Stimulated activated CD4-positive, alpha-beta T cell treated with anti-CD3 and anti-CD28 coated beads, Interleukin-2, amount 100 ng/mL, for 4 hours (primary cell): ENCODE measurements at places on chromosomes 11 and 22.

DNA sequence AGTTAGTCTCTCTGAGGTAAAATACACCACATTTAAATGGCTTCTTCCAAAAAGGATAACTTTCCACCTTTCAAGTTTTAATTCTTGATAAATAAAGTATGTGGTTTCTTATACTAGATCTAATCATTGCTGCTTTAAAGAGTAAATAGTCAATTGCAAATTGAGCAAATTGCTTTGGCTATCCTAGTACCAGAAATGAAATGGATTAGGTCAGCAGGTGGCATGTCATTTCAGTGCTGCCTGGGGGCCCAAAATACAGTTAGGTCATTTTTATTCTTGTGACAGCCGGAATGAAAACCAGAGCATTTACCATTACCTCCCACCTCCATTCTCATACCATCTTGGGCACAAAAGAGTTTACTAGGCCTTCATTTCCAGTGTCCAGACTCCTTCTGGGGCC lies 70.2 kb downstream of the PHF21A start:
- DNase-seq: no peak

DNA sequence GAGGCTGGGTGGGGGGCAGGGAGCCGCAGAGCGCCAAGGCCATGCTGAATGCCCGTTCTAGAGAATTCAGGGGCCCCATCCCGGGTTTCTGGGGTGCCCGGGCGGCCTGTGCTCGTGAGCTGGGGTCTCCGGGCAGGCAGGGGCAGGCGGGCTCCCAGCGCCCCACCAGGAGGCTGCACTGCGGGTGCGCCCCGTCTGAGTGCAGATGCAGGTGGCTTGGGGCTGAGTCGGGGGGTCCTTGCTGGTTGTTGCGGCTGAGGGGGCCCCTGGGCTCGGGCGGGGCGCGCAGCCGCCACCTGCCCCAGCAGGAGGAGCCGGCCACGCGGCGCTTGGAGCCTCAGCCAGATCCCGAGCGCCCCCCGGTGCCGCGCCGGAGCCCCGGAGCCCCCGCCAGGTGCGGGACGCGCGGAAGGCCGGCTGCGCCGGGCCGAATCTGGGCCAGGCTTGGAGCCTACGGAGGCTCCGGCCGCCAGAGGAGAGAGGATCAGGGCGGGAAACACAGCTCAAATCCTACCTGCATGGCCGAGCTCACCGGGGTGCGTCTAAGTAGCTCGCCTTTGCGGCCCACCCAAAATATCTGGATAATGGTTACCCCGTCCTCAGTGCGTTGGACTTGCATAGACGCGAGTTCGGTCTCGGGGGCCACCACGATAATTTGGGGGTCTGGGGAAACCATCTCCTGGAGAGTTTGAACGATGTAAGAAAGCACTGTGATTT lies 590 bp upstream of the IGF2 start:
- DNase-seq: no peak

DNA sequence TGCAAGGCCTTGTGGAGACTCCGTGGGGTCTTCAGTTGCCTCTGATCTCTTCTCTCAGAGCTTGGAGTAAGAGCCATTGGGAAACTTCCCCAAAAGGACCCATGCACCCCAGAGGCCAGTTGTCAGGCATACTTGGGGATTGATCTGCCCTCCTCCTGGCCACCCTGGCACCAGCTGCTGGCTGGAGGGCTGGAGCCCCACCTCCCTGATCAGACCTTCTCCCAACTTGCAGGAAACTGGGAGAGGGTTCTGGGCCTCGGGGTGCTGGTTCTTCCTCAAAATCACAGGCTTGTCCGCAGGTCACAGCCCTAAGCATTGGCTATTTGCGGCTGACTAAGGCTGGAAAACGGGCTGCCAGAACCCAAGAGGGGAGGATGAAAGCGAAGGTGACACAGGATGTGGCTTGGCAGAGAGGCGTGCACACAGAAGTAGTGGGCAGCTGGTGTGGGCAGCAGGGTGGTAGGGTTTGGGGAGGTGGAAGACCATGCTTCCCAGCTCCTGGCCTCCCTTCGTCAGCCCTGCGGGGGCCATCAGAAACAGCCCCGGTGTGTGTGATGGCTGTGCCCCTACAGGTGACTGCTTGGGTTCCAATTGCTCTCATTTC lies 1.3 kb upstream of the DGKZ start:
- DNase-seq: no peak

DNA sequence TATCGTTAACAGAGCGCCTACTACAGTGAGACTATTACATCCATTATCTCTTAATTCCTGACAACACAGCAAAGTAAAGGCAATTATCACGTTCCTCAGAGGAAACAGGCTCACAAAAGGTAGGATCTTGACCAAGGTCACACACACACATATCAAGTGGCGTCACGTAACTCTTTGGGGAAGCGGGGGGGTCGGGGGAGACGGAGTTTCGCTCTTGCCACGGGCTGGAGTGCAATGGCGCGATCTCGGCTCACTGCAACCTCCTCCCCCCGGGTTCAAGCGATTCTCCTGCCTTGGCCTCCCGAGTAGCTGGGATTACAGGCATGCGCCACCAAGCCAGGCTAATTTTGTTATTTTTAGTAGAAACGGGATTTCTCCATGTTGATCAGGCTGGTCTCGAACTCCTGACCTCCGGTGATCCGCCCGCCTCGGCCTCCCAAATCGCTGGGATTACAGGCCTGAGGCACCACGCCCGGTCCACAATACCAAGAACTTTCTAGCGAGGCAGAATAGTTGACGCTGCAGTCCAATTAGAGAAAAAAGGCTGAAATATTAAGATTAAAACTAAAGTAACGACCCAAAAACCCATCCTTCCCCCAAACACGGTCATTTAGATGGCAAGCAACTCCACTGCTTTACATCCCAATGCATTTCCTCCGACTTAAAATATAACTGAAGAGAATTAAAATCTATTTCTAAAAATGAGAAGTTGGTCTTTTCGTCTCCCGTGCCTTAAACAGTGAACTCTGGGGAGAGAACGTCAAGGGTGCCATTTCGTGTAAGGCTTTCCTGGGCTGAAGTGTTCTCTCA lies 1.2 kb downstream of the DDX17 start:
- peak; percentile 32 for DNase-seq

DNA sequence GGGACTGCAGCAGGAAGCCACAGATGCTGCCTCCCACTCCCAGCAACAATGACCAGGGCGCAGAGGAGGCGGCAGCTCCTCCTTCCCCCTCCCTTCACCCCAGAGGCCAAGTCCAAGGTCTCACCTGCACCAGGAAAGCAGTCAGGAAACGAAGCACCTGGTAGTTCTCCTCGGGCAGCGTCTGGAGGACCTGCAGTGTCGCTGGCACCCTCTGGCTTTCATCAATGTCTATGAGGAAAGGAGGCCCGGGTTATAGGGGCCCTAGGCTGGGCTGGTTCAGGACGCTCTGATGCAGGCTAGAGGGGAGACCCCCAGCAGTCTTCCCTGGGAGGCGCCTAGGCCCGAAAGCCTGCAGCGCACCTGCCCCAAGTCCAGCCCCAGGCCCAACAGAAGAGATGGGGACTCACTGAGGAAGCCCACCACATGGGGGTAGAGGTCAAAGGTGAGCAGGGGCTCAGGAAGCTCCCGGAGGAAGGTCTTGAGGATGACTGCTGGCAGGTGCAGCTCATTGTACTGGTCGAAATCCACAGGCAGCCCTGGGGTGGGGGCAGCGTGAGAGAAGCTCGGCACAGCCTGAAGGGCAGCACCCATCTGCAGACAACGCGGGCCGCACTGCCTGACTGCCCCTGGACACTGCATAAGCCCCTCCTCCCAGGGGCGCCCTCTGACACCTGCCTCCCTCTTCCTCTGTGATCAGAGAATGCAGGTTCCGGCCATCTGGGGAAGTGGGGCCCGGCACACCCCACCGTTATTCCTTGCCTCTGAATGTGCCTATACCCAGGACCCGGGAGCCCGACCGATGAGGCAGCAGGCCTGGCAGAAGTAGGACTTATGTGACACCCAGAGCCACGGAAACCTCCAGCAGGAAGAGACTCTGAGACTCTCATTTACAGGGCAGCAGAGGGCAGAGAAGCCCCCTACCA lies 20.9 kb downstream of the ARHGAP1 start:
- DNase-seq: no peak

- no peak for DNase-seq
These were observed 85.8 kb downstream of the LDLRAD3 start for GRCh38 chr11:36029616-36030015.

DNA sequence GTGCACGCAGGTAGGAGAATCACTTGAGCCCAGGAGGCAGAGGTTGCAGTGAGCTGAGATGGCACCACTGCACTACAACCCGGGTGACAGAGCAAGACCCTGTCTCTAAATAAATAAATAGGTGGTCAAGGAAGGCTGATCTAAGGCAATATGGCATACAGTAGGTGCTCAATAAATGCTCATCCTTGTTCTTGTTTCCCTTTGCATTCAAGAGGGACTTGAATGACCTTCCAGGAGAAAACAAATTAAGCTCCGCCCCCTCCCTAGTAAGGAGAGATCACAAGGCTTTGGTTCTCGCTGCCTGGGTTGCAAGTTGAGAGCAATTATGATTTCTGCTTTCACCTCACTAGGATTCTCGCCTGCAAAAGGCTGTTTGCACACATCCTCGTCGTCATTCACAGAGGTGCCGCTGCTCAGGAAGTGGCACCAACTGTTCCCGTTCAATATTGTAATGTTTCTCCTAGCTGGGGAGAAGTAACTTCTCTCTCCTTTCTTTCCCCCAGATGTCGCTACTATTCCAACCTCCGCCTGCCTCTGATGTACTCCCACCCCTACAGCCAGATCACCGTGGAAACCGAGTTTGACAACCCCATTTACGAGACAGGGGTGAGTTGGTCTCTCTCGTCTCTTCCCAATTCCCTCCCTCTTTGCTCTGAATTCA lies 51.8 kb upstream of the ASPHD2 start:
- DNase-seq: no peak

- no peak for DNase-seq
These were observed 47.4 kb upstream of the B3GAT1 start for GRCh38 chr11:134459246-134460061.

- DNase-seq: no peak
These were observed 43.9 kb upstream of the DLAT start for GRCh38 chr11:111981270-111981669.

DNA sequence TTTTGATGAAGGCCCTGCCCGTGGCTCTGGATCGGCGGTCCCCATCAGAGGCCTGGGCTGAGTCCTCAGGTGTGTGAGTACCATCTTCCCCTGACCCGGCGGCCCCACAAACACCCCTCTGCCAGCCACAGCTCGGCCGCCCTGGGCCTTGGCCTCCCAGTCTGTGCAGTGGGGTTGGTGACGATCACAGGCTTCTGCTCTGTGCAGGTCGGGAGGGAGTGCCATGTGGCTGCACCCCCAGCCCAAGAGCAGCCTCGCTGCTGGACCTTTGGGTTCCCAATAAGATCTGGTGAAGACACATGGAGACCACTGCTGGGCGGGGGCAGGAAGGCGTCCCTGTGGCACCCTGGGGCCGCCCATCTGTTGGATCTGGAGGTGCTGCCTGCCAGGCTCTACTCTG lies 47.1 kb upstream of the PPARA start:
- no peak for DNase-seq

GRCh38 chr22:36644333-36644757 lies 59.2 kb downstream of the CACNG2 start:
- no peak for DNase-seq

- peak; percentile 80 for DNase-seq
These were observed 7.8 kb downstream of the SIGIRR start for GRCh38 chr11:406796-407650.

- DNase-seq: no peak
These were observed 92.6 kb downstream of the SWAP70 start for GRCh38 chr11:9756461-9756860.

GRCh38 chr11:28098257-28098656 lies 9.7 kb downstream of the KIF18A start:
- DNase-seq: no peak

- DNase-seq: no peak
These were observed 4.4 kb downstream of the NCAM1 start for GRCh38 chr11:112965656-112966055.
